ENCODE measurements at places on chromosomes 12 and 14.
A peak's percentile ranks its signal among the peaks of the same experiment; 100 is the strongest.

- DNase-seq: peak; percentile 43
Measured at GRCh38 chr14:33510063-33510481, 440.8 kb downstream of the EGLN3 start.

- DNase-seq: no peak
Measured at GRCh38 chr12:75831402-75831801, 200.2 kb downstream of the PHLDA1 start.

DNA sequence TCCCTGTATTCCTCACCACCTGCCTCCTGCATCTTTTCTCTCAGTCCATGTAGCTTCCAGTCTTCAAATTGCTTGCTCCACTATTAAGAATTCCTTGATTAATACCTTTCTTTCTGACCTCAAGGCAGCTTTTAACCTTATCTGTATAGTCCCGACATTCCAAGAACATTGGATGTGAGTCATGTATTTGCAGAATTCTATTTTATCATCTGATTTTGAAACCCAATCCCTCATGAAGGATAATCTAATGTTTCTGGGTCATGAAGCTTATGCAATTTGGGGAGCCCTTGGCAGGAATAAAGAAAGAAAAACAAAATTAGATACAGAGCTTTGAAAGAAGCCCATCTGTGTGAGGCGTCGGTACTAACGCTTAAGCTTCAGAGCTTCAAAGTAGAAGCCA is 63.4 kb upstream of the CCND2 start:
- DNase-seq: no peak

GRCh38 chr12:105064564-105065178 is 19.6 kb downstream of the ALDH1L2 start:
- DNase-seq: no peak

DNA sequence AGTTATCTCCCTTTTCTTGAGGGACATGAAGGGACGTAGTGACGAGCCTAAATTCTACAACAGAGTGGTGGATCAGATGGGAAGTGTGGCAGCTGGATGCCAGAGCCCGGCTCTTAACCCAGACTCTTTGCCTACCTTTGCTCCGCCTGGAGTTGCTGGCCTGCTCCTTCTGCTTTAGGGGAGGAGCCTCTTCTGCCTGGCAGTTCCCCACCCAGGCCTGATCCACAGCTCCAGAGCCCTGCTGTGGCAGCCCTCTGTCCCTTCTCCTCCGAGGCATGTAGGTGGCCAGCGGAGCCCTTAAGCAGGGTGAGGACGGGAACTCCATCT is 2.3 kb upstream of the PRPH start:
- DNase-seq: no peak

DNA sequence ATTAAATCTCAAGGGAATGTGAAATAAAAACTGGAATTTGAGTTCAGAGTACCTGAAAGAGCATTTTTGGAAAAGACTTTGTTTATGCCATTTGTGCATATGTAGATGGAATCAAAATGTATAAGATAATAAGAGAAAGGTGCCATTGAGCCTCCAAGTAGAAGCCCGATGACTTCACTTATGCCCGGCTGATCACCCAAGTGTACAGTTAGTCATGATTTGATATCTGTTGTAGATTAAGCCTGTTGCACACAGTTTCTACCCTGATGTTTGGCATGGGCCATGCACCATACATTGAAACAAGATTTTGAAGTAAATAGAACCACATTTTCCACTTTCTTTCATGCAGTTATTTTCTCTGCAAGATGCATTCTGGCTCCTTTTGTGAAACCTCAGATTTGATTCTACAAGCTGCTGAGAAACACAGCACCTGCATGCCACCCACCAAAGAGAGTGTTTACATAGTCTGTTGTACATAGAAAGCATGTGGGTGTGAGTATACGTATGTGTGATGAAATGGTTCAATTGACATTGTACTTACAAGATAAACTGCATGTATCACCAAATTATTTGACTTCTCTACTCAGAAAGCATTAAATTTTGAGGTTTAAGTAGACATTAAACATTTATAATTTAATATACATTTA is 772.5 kb downstream of the DIO2 start:
- no peak for DNase-seq

- no peak for DNase-seq
Measured at GRCh38 chr14:48341069-48341468, 665.7 kb upstream of the MDGA2 start.

DNA sequence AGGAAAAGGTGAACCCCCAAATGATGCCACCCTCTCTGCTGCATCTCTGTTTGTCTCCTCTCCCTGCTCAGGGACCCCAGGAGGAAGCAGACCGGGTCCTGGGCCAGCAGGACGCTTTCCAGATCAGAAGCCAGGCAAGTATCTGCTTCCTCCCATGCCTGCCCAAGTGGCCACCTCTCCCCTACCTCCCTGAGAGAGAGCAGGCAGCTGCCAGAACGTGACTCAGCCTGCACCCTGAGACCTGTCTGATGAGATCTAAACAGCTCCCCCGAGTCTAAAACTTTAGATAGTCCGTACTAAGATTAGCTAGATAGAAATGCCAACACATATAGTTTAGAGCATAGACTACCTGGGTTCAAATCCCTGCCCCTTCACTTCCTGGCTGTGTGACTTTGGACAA is 31.2 kb upstream of the OAS1 start:
- no peak for DNase-seq

- DNase-seq: no peak
Measured at GRCh38 chr12:42855362-42855950, 265.9 kb upstream of the PRICKLE1 start.

GRCh38 chr12:76549131-76549530 is 10.4 kb downstream of the OSBPL8 start:
- DNase-seq: no peak

DNA sequence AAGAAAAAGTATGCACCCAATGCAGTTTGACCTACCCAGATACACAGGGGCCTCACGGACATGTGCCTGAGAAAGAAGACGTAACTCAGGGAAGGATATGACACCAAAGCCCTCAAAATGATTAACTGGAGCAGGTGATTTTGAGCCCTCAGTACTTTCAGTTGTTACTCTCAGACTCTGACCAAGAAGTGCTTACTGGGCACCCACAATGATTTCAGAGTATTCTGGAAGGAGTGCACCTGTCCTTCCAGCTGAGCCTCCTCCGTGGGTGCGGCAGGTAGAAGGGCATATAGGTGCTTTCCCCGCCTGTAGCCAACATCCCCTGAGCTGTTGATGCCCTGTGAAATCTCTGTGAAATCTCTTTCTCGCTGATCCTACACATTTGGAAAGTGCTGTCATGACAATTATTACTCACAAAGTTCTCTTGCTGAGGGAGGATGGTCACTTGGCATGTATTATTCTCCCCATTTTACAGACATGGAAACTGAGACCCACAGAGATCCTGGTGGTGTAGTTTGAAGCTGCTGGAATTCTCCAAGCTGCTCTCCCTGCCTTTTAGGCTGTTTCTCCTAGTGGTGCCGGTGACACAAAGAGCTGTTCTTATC is 154.3 kb upstream of the CCND2 start:
- DNase-seq: no peak

DNA sequence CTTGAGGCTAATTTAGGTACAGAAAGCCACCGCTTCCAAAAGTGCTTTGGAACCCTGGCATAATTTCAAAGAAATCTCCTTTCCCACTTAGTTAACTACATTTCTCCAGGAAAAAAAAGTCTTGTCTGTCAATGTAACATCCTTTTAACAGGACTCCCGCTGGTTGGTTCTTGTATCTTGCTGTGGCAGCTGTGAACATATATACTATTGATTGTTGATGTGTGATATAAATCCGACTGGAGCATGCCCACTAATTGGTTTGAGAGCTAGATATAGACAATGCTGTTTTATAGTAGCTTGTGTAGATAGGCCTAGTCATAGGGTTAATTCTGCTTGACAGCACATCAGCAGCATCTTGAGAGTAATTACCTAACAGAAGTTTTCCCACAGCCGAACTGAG is 89.6 kb downstream of the MSRB3 start:
- DNase-seq: no peak

DNA sequence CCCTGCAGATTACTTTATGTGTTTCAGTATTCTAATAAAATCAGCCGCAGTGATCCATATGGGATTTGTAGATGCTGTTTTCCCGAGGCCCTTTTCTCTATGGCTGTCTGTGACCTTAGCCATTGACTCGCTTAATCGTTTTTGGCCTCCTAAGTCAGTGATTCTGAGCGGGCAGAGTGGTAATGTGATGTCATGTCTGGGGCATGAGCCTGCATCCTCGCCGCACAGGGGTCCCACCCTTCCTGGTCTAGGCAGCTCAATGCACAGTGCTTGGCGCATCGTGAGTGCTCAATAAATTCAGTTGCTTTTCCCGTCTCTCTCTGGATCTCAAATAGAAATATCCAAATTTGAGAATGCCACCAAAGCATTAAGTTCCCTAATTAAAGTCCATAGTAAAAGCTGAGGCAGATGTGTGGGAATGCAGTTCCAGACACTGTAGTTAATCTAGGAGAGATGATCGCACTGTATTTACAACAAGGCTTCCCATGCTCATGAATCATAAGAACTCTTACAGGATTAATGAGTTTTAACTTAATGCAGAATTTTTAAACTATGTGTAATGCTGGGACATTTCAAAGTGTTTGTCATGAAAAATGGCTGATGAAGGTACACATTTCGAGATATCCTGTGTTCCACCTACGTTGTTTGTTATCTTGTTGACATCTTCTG is 29.3 kb downstream of the HMGA2 start:
- no peak for DNase-seq

Data from right hindlimb (tissue), 1 donor.